NCI-H1105 treated with DMSO at 0.1 percent for 48 hours (cell line): ENCODE measurements at places on chromosomes 2 and 18.

- no peak for DNase-seq
These were observed 232.8 kb downstream of the MBD5 start for GRCh38 chr2:148253685-148254084.

GRCh38 chr2:53234548-53234903 lies 533.1 kb upstream of the CHAC2 start:
- DNase-seq = no peak

DNA sequence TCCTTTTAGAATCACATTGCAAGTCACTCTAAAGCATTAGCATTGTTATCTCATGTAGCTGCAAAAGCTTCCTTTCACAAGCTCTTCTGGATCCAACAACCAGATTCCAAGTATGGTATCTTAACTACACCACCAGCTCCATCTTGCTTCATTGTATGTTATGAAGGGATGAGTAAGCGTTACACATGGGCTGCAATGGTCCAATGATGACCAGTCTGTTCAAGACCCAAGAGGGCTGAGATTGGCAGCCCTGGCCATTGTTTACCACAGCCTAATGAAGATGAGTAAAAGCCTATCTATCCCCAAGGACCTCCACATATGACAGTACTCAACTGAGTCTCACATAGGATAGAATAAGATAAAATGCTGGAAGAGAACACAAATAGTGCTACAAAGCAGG lies 6.3 kb downstream of the CFLAR start:
- DNase-seq = no peak

- DNase-seq = no peak
These were observed 29.8 kb upstream of the TMEM214 start for GRCh38 chr2:27003007-27003406.

DNA sequence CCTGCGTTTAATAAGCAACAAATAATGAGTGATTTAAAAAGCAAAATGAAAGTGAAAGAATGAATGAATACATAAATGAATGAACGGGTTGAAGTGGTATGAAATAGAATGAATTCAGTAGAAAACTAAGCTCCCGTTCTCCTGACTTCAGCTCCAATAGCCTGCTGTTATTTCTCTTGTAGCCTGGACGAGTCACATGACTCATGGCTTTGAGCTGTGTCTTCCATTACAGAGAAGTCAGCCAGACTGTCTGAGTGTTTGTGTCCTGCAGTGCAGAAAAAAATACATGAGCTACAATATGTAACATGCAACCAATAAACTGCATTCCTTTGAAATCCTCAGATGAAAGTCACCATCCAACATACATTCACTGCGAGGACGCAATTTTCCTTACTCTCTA lies 21.2 kb downstream of the SCG2 start:
- no peak for DNase-seq

DNA sequence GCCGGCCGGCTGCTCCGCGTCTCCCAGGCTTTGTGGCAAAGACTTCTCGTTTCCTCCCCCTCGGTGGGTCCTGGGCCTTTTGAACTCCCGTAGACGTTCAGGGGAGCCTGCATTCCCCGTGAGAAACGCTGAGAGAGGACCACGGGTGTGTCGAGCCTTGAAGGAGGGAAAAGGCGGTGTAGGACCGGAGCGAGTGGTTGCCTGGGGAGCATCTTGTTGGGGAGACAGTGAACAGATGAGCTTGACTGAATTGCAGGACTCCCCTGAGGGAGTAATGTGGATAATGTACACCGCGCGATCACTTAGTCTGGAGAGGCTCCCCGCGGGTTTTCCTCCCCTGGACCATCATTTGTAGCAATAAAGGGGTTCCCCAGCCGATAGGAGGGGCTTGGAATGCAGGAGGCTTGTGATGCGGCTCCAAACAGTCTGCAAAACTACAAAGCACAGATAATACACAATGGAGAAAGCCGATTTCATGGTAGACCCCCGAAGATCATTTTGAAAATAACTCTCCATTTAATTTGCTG lies 769 bp downstream of the ALMS1 start:
- no peak for DNase-seq

DNA sequence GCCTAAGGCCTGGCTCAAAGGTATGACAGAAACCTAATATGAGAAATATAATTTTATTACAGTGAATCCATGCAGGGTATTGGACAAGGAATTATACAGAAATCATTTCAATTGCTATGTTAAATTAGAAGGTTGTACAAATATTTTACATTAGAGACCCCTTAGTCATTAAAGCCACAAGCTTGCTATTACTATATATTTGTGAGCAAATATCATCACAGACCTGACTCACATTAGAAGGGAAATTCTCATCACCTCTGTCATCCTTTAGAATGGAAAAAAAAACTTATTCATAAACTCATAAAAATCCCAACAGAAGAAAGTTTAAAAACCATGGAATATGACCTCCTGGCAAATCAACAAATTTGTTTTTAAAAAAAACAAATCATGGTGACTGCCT lies 277.9 kb downstream of the DCC start:
- no peak for DNase-seq

DNA sequence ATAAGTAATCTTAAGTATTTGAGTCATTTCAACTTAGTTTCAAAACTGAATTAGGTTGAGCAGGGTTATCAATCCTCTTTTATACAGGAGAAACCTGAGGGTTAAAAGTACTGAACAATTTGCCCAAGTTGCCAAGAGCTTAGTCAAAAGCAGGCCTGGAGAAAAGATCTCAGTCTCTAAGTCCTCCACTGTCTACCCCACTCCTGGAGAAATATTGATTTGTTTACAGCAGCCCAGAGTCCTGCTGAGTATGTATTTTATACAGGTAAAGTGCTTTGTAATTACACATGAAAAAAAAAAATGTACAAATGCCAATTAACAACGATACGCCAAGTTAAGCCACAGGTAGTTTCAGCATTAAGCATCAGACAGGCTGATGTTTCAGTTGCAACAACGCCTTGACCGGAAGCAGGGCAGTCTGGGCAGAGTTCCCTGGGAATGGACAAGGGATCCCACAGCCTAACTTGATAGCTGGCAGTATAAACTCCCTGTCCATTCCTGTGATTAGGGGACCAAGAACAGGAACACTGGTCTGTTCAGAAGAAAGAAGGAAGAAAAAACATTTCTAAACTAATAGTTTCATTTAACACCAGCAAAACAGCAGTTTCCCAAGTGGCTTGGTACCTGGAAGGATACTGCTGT lies 132.9 kb downstream of the MYO5B start:
- DNase-seq = peak; percentile 66

- no peak for DNase-seq
These were observed 9.9 kb downstream of the TLK1 start for GRCh38 chr2:171150694-171151285.

DNA sequence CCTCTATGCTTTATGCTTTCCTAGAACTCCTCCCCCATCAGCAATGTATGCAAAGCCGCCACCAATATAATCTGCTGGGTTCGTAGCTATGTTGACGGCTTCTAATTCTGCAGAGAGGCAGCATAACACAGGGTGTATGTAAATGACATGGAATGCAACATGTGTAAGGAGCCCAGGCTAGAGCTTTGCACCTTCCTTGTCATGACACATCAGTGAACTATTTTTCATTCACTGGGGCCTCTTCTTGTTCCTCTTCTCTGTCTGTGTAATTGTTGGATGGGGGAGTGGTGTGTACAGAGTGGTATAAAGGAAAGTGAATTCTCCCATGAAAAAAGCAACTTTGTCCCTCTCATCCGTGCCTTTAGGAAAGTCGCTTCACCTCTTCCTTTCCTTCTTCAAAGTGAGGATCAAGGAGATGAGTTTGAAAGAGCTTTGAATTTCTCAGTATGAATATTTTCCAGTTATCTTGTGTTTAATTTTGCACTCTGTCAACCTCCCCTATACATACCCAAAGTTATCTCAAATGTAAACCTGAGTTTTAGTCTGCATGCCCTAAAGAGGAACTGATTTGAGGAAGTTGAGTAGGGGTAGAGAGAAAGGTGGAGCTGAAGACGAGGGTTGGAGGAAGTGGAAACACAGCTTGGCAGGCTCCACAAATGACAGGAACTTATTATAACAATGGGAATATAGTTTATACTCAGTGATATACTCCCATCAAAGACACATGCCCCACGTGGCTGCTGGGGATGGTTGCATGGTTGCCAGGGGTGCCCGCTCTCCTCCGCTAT lies 74.9 kb upstream of the ARL4C start:
- no peak for DNase-seq

- no peak for DNase-seq
These were observed 4.6 kb upstream of the PDK1 start for GRCh38 chr2:172551271-172551670.

DNA sequence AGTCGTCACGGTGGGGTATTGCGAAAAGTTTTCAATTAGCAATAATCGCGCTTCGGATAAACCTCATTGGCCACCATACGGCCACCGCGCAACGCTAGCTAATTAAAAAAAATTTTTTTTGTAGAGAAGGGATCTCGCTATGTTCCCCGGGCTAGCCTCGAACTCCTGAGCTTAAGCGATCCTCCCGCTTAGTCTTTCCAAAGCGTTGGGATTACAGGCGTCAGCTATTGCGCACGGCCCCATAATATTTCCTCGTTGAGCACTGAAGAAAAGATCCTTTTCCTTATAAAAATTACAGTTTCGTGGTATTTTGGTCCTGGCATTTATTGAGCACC lies 759 bp upstream of the ACTR1B start:
- DNase-seq = no peak

DNA sequence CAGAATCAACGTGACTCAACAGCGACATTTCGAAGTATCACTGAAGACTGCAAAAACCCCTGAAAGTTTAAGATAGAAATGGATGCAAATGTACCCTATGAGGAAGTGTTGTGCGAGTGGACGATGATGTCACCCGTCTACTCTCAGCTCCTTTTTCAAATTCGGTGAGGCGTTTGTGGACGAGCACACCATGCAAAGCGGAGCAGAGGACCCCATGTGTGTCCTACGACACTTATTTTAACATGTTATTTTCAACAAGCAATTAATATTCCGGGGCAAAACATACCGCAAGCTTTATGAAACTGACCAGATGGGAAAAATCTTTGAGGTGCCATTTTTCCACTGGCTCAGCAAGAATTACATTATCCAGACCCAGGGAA lies 2.0 kb downstream of the PXDN start:
- no peak for DNase-seq

DNA sequence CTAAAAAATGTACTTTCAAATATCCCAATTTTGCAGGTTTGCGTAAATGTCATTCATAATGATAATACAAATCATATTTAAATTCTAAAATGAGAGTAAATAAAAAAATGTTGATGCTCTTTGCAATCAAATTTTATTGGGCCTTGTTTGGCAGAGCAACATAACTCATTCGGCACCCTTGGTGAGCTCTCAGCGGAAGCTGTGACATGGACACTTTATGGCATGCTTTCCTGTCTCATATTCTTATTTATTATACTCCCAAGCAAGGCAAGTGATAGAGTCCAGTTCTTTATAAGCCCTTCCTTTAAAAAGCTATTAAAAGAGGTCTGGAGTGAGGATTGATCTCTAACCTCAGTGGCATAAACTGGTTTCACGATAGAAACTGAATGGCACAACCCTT lies 1493.2 kb upstream of the NXPH2 start:
- no peak for DNase-seq

DNA sequence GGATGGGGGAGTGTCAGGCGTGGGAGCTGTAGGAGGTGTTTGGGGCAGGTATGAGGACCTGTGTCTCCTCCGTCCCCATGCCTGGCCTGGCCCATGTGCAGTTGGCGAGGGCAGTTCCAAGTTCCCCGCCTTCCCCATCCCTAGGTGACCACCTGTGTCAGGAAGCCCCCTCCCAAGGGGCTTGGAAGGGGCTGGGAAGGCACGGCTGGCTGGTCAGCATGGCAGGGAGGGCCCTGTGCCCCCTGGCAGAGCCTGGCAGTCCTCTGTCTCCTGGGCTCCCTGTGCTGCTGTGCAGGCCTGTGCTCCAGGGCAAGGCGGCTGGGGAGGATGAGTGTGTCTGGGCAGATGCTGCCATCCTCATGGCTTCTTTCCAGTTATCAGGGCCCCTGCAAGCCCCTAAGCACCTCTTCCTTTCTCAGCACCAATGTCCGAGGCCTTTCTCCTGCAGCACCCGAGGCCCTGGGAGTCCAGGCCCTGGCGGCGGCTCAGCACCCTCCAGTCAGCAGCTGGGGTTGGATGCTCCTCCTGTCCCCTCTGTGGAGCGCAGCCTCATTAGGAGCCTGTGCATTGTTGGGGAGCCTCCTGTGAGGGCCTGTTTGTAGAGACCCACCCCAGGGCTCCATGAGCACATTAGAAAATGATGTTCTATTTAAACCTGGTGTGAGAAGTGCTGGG lies 101.7 kb downstream of the FAM210A start:
- no peak for DNase-seq

- DNase-seq = peak; percentile 54
These were observed 1.0 kb downstream of the RTN4 start for GRCh38 chr2:55049043-55049820.

GRCh38 chr2:47497843-47498460 lies 95.0 kb downstream of the MSH2 start:
- no peak for DNase-seq

GRCh38 chr18:3916082-3916481 lies 466.1 kb downstream of the TGIF1 start:
- no peak for DNase-seq

DNA sequence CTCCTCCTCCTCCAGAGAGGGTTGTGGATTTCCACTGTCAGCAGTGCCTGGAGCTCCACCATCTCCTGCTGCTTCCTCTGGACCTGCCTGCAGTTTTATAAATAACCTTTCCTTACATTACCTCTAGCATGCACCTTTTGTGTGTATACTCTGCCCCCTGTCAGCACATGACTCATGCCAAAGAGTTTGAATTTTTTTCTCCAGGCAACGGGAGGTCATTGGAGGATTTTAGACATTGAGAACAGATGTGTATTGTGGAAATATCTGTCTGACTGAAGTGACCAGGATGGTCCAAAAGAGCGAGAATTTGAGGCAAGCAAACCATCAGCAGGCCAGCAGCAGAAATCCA lies 31.7 kb downstream of the IL37 start:
- DNase-seq = no peak

DNA sequence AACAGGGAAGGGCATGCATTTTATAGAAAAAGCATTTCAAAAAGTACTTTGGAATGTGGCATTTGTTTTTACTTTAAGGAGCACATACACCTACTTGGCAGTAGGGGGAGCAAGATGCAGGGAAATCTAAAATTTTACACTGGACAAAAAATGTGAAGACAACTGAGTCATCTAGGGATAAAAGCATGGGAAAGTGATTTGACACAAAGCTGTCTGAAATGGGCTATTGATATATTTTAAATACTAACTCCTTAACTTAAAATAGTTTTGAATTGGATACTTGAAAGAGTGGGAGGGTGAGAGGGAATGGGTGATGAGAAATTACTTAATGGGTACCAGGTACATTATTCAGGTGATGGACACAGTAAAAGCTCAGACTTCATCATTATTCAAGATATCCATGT lies 15.8 kb downstream of the TMEM200C start:
- DNase-seq = peak; percentile 3

- no peak for DNase-seq
These were observed 87.5 kb upstream of the NEDD4L start for GRCh38 chr18:57956491-57956890.

DNA sequence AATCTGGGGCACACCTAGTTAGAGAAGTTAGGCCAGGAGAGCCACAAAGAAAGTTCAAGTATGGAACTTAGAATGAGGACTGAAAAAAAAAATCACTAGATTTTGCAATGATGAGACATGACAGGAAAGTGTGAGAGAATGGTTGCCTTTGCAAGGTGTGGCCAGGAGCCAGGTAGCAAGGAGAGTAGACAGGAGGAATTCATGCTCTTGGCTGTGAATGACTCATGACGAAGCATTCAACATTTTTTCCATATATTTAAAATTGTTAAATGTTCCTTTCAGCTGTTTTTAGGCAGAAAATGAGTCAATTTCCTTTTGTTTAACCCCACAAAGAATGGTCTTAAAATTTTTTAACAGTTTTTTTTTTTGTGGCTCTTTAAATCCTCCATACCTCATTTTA lies 636.9 kb downstream of the PLCL1 start:
- no peak for DNase-seq

GRCh38 chr2:235129850-235130249 lies 178.0 kb downstream of the SH3BP4 start:
- no peak for DNase-seq
